ENCODE measurements at places on chromosomes 12 and 14.

GRCh38 chr12:109239179-109239578 is 69.9 kb downstream of the FOXN4 start:
- no peak for DNase-seq

DNA sequence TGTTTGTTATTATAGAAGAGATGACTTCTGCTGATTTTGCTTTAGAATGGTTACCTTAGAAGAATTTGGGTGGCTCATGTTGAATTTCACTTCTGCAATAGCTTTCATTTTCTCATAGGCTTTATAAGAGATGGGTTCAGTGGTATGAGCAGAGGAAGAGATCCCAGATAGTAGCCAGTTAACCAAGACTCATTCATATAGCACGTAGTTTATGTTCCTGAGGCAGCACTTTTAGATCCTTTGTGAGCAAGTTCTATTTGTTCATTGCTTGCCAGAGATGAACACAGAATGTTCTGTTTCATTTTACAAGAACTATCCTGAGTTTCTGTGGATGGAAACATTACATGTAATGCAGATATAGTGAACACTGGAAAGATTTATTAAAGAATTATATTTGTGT is 32.2 kb downstream of the RAB21 start:
- DNase-seq = no peak

GRCh38 chr14:35222324-35222723 is 69.9 kb upstream of the PSMA6 start:
- DNase-seq = no peak

DNA sequence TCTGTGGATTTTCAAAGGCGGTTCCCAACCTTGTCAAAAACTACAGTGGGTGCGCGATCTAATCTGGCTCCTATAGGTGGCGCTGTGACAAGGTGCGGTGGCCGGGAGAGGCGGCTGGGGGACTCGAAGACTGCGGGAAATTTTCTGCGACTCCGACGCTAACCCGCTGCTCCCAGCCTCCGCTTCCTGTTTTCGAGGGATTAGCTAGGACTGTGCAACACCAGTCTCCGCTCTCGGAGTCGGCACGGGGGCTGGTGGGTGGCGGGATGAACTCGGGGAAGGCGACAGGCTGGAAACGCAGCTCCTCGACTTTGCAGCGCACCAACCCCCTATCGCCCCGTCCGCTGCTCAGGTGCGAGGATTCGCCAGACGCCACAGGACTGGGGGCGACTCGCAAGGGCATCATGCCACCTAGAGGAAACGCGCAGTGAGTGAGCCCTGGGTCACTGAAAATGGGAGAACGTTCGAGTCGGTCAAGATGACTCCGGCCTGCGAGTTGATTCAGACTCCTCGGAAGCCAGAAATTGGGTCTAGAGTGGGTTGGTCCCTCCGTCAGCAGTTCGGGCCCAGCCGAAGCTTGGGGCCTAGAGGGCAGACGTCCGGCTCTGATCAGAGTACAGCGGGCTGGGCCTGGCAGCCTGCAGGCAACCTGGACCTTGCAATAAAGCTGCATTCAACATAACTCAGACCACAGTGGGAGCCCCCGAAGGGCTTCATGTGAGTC is 5.5 kb upstream of the PAX9 start:
- no peak for DNase-seq

GRCh38 chr12:120481022-120481767 is 11.6 kb upstream of the SRSF9 start:
- DNase-seq = no peak

- DNase-seq = no peak
These were observed 452.2 kb upstream of the RPL10L start for GRCh38 chr14:47103771-47104170.

DNA sequence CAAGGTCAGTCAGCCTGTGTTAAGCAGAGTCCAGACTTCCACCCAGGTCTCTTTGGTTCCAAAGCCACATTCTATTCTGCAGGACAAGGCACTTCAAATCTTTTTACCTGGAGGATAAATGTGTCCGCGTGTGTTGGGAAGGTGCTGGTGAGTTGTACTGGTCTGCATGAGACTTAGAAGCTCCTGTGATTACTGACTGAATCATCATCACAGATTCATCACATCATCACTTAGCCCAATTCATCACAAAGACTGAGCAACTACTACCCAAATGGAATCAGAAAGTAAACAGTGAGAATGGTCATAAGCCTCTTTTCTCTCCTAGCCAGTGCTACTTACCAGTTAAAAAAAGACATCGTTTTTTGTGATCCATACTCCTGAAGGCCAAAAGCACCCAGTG is 5.3 kb downstream of the SLC15A5 start:
- DNase-seq = no peak

DNA sequence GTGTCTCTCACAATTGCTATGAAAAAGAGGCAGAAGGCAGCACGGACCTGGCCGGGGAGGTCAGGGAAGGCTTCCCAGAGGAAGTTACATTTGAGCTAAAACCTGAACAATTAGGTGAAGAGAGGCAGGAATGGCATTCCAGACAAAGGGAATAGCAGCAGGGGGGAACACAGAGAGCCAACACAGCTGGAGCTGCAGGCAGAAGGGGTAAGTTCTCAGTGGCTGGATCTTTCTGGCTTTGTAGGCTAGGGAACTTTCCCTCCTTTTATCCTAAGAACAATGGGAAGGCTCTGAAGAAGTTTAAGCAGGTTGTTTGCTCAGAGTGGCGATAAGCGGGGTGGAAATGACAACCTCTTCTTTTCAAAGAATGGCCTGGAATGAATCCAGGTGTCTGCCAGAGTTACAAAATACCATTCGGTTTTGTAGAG is 100.0 kb downstream of the PRIMA1 start:
- DNase-seq = no peak

- DNase-seq = no peak
These were observed 243.2 kb downstream of the ADAMTS20 start for GRCh38 chr12:43308776-43309175.

- peak; percentile 38 for DNase-seq
These were observed 182.7 kb downstream of the KICS2 start for GRCh38 chr12:64039281-64039871.

DNA sequence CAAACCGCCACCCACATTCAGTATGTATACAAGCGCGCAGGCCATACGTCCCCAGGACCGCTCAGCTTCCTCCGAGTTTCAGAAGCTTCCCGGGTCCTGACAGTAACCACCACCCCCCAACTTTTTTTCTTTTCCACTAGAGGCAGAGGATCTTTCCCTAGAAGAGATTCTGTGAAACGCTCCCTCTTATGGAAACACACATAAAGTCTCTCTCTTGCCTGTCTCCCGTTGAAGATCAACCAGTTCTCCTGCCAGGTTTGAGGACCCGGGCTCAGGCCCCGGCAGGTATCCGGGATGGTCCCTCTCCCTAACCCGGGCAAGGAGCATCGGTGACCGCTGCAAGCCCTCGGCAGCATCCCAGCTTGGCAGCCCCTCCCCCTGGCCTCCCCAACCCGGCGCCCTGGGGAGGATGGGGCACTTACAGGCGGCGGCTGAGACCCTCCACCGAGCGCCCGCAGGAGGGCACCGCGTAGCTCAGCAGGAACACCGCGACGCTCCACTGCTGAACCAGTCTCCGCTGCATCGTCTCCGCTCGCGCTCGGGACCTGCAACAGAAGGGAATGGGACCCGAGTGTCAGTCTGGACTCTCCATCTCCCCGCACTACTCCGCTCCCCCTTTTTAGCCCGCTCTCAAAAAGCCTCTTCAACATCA is 3.4 kb downstream of the PTHLH start:
- no peak for DNase-seq

DNA sequence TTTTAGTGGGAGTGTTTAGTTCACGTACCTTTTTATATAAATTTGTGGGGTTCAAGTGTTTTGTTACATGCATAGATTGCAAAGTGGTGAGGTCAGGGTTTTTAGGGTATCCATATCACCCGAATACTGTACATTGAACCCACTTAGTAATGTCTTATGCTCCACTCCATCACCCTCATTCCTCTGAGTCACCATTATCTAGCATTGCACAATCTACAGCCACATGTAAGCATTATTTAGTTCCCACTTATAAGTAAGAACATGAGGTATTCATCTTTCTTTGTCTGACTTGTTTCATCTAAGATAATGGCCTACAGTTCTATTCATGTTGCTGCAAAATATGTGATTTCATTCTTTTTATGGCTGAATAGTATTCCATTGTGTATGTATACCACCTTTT is 583.7 kb upstream of the LRFN5 start:
- no peak for DNase-seq

DNA sequence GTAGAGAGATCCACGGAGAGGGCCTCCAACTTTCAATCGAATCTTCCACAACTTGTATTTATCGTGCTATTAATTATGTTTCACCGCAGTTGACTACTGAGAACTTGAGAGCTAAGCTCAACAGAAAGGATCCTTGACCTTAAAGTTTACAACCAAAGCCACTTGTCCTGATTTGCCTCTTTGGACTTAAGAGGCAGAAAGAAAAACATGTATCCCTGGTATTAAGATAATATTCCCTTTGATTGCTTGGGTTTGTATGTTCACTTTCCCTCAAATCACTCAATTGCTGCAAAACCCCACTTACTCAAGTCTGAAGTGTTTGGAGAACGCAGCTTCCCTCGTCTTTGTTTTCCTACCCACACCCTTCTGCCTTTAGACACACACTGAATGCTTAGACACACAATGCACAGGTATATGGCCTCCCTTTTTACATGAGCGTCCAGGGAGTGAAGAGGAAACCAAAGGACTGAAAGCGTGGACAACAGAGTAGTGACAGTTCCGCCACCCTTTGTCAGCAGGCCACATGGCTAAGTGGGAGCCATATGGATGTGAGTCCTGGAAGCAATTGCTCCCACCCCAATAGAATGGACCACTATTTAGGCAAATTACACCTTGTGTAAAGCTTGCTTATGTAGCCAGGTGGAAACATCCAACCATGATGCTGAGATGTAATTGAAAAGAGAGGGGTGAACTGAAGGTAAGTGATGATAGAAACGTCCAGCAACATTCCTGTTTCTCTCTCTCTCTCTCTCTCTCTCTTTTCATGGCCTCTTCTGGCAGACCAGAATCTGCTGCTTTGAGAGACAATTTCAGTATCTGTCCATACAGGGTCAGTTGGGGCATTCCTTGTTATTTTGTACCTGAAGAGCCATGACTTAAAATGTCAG is 1.4 kb upstream of the PKP2 start:
- DNase-seq = no peak

Data from Panc1 (cell line).